Activated T-helper 1 cell treated with anti-CD3 and anti-CD28 coated beads, Interleukin-2, amount 50 U/mL, for 16 hours (primary cell): ENCODE measurements at places on chromosomes 1 and 21.
A peak's percentile ranks its signal among the peaks of the same experiment; 100 is the strongest.

GRCh38 chr1:205933671-205934618, 9.3 kb downstream of the SLC26A9 start:
- no peak for DNase-seq

- DNase-seq: no peak
Measured at GRCh38 chr1:210394281-210394821, 65.6 kb downstream of the HHAT start.

GRCh38 chr1:111221633-111222291, 5.8 kb upstream of the CHI3L2 start:
- DNase-seq: no peak

DNA sequence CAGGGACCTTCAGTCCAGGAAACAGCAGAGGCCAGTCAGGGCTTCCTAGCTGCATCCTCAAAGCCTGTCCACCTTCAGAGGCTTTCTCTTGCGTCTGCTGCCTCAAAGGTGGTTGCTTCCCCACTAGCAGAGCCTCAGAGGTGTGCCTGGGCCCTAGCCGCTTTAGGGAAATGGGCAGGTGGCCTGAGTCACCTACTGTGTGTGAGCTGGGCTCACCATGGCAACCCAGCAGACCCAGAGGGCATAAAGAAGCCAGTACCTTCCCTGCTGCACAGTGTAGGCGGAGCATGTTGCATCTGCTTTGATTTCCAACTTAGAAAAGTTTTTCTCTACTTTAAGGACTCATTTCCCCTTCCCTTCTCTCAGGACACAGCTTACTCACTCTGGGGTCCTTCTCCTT, 12.5 kb downstream of the SLC9A1 start:
- DNase-seq: no peak

DNA sequence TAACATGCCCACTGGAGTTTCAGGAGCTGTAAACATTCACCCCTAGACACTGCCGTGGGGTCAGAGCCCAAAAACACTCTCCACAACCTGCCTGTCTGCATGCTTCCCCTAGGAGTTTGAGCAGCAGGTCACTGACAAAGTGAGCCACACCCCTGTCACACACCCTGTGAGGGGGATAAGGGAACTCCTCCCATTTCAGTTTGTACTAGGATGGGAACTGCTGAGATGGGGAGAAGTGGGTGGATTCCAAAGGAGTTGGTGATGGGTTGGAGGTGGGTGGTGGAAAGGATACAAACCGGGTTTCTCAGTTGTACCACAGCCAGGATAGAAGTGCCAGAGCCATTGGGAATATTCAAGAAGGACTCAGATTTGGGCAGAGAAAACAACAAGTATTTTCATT, 140.2 kb downstream of the MIS18A start:
- DNase-seq: no peak

GRCh38 chr1:109876617-109877316, 33.9 kb upstream of the CSF1 start:
- DNase-seq: no peak

DNA sequence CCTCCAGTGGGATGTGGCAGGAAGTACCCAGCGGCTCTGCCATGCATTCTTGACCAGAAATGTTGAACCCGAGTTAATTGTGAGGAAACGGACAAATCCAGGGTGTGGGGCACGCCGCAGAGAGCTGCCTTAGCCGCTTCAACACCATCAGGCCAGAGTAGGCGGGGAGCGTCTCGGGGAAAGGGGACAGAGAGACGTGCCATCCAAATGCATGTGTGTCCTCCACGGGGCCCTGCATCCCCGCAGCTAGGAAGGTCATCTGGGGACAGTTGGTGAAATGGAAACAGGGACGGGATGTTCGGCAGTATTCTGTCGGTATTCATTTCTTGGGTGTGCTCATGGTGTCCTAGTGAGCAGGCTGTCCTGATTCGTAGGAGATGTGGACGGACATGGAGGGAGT, 59.1 kb upstream of the TRAPPC10 start:
- no peak for DNase-seq

GRCh38 chr1:113147073-113147625, 74.2 kb downstream of the LRIG2 start:
- no peak for DNase-seq

DNA sequence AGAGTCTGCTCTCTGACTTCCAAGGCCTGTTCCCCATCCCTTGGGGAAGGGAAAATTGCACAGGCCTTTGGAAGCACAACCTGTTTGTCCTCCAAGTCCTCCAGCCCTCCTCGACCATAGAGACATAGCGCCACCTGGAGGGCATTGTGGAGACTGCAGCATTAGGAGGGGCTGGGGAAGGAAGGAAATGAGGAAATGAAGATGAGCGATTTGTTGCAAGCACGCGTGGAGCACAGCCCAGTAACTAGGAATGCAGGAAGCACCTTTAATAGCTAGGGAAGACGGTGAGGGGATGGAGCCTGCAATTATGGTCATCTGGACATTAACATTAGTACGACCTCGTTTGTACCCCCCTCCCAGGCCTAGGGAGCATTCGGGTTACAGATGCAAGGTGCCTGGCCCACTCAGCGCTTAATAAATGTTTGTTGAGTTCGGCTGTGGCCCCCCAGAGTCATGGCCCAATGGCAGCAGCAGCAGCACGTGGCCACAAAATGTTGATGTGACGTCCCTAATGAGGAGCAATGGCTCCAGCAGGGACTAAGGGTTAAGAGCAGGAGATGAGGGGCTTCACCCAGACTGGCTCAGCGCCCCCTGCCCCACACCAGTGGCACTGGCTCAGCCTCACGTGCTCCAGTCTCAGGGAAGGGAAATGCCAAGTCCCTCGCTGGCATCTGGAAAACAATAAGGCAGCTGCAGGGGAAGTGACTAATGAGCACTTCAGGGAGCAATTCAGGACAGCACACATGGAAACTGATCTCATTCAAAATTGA, 8.0 kb upstream of the CAMK2N1 start:
- peak; percentile 80 for DNase-seq

GRCh38 chr1:225933072-225933471, 7.9 kb downstream of the LEFTY2 start:
- no peak for DNase-seq

GRCh38 chr21:16538405-16538804, 808.6 kb downstream of the USP25 start:
- no peak for DNase-seq

DNA sequence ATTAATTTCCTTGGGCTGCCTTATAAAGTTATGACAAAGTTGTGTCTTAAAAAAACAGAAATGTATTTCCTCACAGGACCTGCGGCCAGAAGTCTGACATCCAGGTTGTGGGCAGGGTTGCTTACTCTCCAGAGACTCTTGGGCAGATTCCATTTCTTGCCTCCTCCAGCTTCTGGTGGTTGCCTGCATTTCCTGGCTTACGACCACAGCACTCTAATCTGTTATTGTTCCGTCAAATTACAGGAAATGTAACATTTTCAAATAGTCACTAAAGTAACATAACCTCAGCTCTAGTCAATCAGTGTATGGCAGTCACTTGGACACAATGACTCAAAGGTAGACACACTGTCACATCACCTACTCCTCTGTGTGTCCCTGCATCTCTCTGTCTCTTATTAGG, 226.8 kb downstream of the DNAH14 start:
- DNase-seq: no peak

DNA sequence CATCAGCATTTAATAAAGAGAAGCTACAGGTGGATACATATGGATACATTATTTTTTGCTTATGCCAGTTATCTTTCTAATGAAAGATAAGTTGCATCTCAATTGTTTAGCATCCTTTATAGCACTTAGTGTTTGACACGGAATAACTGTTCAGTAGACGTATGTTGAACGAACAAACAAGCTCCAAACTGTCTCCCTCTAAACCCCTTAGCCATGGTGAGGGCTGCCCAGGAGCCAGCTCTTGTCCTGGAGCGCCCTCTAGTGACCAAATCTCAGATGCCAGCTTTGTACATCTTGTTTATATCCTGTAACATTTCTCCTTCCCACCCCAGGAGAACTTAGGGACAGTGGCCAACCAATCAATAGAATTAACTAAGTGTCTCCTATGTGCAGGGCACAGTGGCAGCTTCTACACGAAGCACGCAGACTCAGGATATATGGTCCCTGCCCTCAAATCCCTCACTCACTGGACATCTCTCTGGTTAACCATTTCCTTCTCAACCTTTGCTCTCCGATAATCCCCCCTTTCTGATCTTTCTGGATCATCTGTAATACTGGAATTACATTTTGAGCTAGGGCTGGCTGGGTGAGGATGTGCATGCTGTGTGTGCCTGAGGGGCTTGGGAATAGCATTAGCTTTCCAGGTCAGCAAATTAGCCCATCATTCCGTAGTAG, 22.9 kb downstream of the KCNA10 start:
- peak; percentile 56 for DNase-seq

GRCh38 chr1:23558140-23558871, 995 bp downstream of the ID3 start:
- no peak for DNase-seq

- DNase-seq: no peak
Measured at GRCh38 chr1:172537827-172538391, 5.0 kb downstream of the SUCO start.

GRCh38 chr1:23423415-23424292, 894 bp downstream of the TCEA3 start:
- no peak for DNase-seq

DNA sequence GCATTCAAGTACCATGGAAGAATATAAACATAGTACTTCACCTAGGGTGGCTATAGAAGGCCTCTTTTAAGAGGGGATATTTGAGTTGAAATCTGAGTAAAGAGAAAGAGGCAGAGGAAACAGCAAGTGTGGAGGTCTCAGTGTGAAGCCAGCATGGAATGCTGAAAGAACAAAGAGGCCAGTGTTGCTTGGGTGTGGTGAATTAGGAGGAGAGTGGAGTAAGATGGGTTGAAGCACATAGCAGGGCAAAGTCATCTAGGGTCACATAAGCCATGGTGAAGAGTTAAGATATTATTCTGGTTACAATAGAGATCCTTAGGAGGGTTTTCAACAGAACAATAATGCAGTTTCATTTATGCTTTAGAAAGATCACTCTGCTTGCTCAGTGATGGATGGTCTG, 37.5 kb downstream of the C1orf141 start:
- no peak for DNase-seq

GRCh38 chr1:156124557-156125483, 10.3 kb downstream of the LMNA start:
- no peak for DNase-seq

DNA sequence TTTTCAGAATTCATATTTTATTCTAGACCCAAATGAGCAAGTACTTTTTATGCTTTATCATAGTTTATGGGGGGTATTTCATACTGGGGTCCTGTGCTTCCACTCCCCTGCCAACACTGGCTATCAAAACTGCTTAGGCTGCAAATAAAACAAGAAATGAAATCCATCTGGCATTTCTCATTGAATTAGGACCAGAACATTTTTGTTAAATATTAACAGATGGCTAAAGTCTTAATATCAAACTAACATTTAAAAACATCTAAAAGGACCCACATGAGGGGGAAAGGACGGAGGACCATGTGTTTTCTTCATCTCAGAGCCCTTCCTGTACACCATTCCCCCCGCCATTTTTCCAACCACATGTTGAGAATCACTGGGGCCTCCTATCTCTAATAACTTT, 167.5 kb upstream of the C1orf105 start:
- no peak for DNase-seq

GRCh38 chr1:159439422-159439821, at the start of gene OR10J1:
Gene OR10J1 (plus strand): TSS chr1:159439722. CDS start chr1:159439792, 70 bp downstream.
- no peak for DNase-seq

GRCh38 chr1:96538111-96538641, 183.4 kb upstream of the PTBP2 start:
- no peak for DNase-seq

DNA sequence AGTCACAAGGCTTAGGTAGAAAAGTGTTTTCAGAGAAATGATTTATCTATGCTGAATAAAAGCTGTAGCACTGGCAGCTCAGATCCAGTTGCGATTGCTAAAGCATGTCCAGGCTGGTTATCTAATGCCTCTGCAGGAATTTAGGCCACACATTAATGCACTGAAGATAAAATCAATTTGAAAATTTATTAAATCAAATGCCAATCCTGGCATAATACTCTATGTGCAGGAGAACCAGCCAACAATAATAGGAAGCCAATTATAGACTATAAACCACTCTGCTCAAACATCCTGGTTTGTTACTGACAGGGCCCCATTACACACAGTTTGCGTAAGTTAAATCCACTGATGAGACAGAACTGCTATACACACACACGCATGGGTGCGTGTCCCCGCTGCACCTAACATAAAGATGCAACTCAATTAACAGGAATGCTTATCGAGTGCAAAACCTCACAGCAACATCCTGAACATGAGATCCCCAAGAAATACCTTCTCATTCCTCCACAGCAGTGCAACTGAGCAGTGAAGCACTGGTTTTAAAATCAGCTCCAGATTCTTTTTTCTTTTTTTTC, 40.6 kb downstream of the PTP4A2 start:
- DNase-seq: no peak

GRCh38 chr1:11934302-11935056, at the start of gene PLOD1:
Gene PLOD1 (plus strand): TSS chr1:11934717. CDS start chr1:11934780, 63 bp downstream.
- peak; percentile 75 for DNase-seq

GRCh38 chr1:112375701-112376100, 20.3 kb upstream of the CTTNBP2NL start:
- DNase-seq: no peak

DNA sequence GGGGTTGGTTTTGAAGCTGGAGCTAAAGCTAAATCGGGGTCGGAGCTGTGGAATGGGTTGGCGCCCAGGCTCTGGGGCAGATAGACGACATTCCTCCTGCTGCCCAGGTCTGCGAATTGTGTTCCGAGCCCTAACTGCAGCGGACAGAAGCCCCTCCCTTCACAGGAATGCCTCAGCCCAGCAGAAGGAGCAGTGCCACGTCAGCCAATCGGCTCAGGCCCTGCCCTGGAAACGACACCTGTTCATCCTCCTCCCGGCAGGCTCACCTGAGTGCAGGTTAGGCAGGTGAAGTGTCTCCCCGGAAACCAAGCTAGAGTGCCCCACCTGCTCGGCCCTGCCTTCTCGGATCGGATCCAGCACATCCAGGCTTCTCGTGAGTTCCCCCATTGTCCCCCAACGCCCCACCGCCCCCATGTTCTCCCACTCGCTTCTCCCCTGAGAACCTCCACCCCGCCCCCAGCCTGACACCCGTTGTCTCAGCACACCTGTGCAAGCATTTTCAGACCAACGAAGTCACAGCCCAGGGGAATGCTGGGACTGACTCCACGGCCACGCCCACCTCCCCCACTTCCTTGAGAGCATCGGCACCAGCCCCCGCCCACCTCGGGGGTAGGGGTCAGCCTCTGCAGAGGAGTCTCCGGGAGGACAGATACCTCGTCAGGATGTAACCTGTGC, 775 bp downstream of the TMEM125 start:
- no peak for DNase-seq

DNA sequence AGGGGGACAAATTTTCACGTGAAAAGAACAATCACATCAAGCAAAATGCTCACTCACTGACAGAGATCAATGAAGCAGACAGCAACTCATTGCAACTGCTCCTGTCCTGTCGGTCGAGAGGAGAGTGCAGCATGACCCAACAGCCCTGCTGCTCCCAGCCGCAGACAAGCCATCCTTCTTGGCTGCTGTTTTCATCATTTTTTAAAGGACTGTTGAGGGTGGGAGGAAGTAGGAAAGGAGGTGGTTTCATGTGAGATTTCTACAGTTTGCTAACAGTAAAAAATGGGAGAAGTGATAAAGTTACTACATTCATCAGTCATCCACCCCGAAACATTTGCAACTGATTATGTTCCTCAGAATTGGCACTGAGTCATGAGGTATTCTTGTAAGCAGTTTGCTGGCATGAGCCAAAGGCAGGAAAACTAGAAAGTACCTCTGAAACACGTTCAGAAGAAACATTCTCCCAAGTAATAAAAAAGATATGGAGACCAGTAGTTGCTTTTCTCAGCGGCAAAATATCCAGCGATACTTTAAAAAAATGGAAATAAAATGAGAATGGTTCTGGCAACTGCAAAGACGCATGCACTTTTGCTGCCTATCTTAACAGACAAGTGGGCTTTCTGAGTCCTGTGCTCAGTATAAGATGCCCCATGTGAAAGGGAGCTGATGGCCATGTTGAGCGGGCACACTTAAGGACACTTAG, 72.0 kb upstream of the CLDN14 start:
- DNase-seq: no peak
